Astrocyte of the hippocampus (primary cell): ENCODE measurements at places on chromosomes 4 and X.

- DNase-seq = no peak
Observed at GRCh38 chr4:48493452-48494100, 3.5 kb downstream of the ZAR1 start.

DNA sequence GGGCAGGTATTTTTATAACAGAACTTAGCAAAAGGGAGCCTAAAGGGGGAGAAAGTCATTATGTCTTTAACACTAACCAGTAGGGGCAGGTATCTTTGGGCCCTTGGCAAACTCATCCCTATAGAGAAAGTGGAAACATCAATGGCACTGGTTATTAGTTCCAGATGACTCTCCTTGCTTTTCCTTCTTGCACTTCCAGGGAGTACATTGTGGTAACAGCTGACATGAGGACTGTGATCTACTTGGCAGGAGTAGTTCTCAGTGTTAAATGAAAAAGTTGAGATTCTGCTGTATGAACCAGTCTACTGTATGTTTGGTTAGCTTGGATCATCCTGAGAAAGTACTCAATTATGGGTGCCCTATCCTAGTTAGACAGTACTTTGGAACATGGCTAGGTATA is 93.6 kb downstream of the ATXN3L start:
- DNase-seq = no peak

- DNase-seq = no peak
Observed at GRCh38 chr4:119478446-119479179, 150.0 kb downstream of the PDE5A start.

DNA sequence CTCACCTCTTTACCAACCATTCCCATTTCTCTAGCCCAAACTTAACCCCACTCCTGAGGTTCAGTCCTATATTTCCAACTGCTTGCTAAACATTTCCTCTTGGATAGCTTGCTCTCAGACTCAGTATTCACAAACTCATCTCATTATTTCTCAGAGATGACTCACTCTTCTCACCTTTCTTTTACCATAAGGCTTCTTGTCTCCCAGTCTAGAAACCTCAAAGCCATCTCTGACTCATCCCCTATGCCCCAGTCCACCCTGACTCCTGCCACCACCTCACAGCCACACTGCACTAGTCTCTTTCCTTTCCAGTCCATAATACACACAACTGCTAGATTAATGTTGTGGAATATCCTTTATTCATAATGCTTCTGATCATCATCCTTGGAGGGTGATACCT is 4.8 kb downstream of the FRMPD3 start:
- peak; percentile 16 for DNase-seq

- DNase-seq = peak; percentile 11
Observed at GRCh38 chr4:79872738-79873137, 200.3 kb downstream of the ANTXR2 start.

GRCh38 chr4:140258476-140258875 is 104.5 kb upstream of the MAML3 start:
- DNase-seq = no peak

GRCh38 chrX:40062525-40063155 is 35.1 kb downstream of the BCOR start:
- DNase-seq = no peak

GRCh38 chr4:134328741-134329140 is 127.2 kb upstream of the PABPC4L start:
- no peak for DNase-seq

DNA sequence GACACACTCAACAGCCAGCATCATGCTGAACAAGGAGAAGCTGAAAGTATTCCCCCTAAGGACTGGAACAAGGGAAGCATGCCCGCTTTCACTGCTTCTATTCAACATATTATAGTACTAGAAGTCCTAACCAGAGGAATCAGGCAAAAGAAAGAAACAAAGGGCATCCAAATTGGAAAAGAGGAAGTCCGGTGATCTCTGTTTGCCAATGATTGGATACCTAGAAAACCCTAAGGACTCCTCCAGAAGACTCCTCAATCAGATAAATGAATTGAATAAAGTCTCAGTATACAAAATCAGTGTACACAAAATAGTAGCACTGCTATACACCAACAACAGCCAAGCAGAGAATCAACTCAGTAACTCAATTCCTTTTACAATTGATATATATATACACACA is 44.8 kb downstream of the ARFIP1 start:
- DNase-seq = no peak
